ENCODE measurements at places on chromosomes 4 and X.

DNA sequence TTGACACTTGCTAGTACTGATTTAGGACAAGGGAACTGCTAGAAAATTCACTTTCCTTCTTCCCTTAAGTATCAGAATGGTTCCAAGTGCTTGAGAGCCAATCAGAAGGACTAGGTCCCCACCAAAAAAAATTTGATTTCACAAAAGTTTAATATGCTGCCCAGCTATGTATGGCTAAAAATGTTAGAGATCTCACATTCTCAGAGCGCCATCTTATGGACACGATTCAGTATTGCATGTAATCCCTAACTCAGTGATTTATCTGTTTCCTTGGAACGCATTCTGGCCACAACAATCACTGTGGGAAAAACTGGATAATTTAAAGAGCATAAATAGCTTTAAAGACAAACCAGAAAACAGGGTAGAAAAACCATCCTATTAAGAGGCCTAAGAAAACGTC lies 255.1 kb upstream of the GPC4 start:
- peak; percentile 72 for DNase-seq

GRCh38 chrX:11703855-11704254 lies 38.1 kb upstream of the ARHGAP6 start:
- DNase-seq, result no peak

DNA sequence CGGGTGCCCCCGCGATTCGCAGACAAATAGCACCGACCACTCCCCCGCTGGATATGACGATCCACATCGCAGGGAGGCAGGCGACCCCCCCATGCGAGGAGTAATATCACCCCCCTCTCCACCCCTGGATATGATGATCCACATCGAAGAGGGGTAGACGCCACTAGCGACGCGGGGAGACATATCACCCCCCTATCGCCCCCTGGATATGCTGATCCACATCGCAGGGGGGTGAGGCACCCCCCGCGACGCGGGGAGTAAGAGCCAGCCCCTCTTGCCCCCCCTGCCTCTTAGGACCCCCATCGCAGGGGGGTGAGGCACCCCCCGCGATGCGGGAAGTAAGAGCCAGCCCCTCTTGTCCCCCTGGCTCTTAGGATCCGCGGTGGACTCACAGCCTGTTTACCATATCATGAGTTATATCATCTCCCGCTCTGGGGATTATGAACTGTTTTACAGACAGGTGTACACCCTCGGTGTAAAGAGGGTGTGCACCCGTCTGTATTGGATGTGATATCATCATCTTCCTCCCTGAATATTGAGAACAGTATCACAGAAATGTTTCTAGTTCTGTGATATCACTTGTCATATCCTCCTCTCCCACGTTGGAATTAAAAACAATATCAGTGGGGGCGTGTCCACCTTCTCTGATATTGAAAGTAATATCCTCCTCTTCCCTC lies 22.7 kb upstream of the DRD5 start:
- DNase-seq, result no peak

- no peak for DNase-seq
These were observed 39.7 kb upstream of the MAN2B2 start for GRCh38 chr4:6535329-6535692.

- DNase-seq, result peak; percentile 96
These were observed 26.0 kb upstream of the YTHDC1 start for GRCh38 chr4:68375667-68376559.

- no peak for DNase-seq
These were observed 125.2 kb downstream of the AREG start for GRCh38 chr4:74570095-74570494.

- DNase-seq, result no peak
These were observed 95.4 kb downstream of the SLC2A9 start for GRCh38 chr4:9925750-9926439.

GRCh38 chrX:68288127-68288526 lies 145.2 kb downstream of the OPHN1 start:
- DNase-seq, result no peak

- no peak for DNase-seq
These were observed 114.3 kb downstream of the CPEB2 start for GRCh38 chr4:15116509-15117079.

GRCh38 chr4:36601864-36602495 lies 320.6 kb downstream of the DTHD1 start:
- DNase-seq, result no peak

GRCh38 chr4:153268295-153268694 lies 64.1 kb downstream of the TRIM2 start:
- DNase-seq, result no peak

DNA sequence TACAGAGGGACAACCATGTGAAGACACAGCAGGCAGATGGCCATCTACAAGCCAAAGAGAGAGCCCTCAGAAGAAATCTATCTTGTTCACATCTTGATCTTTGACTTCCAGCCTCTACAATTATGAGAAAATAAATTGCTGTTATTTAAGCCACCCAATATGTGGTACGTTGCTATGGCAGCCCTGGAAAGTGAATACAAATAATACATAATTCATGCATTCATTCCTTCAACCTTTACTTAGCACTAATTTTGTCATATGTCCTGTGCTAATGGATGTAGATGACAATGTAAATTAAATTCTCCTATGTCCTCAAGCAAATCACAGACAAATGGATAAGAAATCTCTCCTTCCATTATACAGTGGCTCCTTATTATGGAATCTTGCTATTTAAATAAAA lies 361.6 kb downstream of the PACRGL start:
- no peak for DNase-seq

DNA sequence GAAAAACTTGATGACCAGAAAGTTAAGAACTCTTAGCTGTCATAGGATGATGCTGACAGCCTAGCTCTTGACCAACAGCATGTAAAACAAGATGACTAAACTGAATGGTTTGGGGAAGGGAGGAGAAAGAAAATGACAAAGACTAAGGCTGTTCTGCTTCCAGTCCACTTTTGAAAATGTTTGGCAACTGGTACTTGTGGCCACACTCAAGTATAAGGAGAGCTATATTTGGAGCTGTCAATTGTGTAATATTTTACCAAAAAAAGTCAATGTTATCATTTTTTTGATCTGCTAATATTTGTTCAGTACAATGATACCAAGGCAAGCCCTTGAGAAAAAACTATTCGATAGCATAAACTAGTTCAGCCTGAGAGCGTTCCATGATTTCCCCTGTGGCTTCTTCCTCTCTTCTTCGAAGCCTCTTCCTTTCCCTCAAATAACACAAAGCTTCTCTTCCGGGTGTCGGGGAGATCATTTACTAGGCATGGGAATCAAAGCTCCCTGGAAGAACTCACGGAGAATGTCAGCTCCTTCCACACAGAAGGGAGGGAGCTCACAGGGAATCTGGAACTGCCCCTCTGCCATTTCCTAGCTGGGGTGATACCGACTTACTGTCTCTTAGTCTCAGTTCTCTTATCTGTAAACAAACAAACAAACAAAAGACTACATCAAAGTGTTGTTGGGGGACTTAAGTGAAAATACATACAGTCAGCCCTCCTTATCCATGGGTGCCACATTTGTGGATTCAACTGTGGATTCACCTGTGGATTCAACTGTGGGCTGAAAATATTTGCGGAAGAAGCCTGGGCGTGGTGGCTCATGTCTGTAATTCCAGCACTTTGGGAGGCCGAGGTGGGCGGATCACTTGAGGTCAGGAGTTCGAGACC lies 82.6 kb downstream of the SCD5 start:
- no peak for DNase-seq

All from PC-3 (cell line).